ENCODE measurements at places on chromosomes 12 and 14.

DNA sequence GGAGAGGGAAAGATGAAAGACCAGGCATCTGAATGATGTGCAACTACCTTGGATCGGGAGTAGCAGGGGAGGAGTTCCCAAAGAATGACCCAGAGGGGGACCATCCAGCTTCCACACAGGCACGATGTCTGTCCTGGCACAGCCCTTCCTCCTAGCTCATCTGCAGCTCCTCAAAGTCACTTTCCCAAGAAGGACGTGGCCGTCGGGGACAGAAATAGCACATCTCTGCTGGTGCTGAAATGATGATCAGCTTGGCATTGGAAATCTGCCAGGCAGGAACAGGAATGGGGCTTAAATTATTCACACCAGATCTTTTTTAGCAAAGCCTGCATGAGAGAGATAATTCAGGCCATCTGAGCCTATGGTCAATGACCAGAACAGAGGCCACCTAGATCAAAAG, 41.7 kb downstream of the TSPAN11 start:
- DNase-seq: no peak

- DNase-seq: no peak
These were observed 23.4 kb upstream of the MAP3K9 start for GRCh38 chr14:70832561-70833305.

- peak; percentile 13 for DNase-seq
These were observed 70.4 kb downstream of the MOK start for GRCh38 chr14:102234331-102235264.

- DNase-seq: no peak
These were observed 93.8 kb downstream of the CPSF2 start for GRCh38 chr14:92215579-92215978.

DNA sequence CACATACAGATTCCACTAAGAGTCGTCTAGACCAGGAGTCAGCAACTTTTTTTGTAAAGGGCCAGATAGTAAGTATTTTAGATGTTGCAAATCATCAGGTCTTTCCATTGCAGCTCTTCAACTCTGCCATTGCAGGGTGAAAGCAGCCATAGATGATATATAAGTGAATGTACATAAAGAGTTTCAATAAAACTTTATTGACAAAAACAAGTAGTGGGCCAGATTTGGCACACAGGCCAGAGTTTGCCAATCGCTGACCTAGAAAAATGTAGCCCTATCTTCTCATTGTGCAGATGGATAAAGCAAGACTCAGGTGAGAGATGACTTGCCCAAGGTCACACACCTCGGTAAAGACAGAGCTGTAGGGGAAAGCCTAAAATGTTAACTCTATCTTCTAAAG, 474.7 kb downstream of the MED13L start:
- no peak for DNase-seq
